ENCODE measurements at places on chromosomes 6 and 20.

GRCh38 chr6:44641344-44642031 lies 254.0 kb downstream of the CDC5L start:
- no peak for DNase-seq

GRCh38 chr20:8005033-8005432 lies 14.5 kb downstream of the TMX4 start:
- DNase-seq, result no peak

GRCh38 chr6:105988812-105989577 lies 97.1 kb upstream of the PRDM1 start:
- DNase-seq, result no peak

DNA sequence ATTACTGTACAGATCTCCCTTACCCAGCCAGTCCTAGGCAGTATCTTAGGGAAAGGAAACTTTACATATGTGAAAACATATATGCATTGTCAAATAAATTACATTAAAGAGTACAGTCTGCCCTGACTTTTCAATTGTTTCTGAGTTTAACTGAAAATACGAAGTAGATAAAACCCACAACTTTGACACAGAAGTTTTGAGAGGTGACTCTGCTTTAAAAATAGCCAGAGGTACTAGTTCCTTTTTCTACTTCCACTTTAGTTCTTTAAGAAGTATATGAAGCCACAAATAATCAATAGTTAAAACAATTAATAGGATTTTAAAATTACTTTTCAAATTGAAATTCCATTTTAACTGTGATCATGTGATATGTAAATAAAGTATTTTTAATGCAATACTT lies 62.9 kb downstream of the BMP5 start:
- DNase-seq, result no peak
